ENCODE measurements at places on chromosomes 7 and 10.

- no peak for DNase-seq
These were observed 81.4 kb downstream of the ADCYAP1R1 start for GRCh38 chr7:31133497-31133896.

- peak; percentile 66 for DNase-seq
These were observed 3.0 kb downstream of the IKZF1 start for GRCh38 chr7:50307368-50308032.

- DNase-seq = no peak
These were observed 33.6 kb upstream of the DRGX start for GRCh38 chr10:49429458-49429857.

DNA sequence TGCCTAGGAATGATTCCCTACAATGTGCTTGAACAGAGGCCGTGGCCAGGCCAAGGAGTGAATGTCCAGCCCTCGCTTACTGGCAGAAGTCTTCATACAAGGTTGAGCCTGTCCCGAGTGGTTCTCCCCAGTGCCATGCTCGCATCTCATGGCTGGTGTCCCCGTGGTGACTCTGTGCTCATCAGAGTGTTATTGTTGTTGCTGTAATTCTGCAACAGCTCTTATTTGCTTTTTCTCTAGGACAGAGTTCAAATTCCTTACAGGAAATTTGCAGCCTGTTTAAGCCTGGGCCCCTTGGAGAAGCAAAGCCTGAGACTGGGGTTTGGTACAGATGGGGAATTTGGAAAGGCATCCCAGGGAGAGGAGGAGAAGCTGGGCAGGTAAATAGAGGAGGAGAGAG, 157.7 kb upstream of the PRR15 start:
- DNase-seq = no peak

GRCh38 chr7:22851145-22851544, 28.5 kb upstream of the TOMM7 start:
- no peak for DNase-seq

DNA sequence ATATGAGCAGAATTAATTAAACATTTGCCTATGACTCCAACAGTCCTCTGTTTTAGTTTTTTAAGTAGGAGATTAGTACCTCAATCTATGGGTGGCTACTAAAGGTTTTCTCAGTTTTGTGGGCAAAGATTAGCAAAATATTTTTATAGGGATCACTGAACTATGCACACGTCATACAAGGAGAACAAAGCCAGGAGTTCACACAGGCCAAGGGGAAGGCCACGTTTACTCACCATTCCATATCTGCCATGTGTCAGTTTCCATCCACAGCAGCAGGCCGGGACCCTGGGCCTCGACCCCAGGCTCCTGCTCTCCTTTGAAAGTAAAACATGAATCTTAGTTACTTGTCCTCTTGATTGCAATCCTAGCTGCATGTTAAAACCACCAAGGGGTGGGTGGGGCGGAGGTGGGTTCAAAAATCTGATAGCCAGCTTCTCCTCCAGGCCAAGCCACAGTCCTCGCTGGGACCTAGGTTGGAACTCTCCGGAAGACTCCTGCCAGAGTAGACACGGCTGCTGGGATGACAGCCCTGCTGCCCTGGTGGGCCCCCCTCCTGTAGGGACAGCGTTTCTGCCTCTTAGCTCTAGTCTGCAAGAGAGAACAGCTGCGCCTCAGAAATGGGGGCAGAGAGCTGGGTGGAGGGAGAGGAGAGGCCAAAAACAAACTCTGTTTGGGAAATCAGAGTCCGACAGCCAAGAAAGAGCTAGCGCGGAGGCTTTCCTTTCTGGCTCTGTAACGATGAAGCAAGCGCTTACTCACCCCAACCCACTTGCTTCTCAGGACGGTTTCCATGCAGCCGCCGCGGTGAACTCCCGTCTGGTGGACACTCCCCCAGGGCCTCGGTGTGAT, 35.6 kb downstream of the PITRM1 start:
- no peak for DNase-seq

GRCh38 chr7:22578007-22578733, 78.2 kb upstream of the STEAP1B start:
- no peak for DNase-seq

DNA sequence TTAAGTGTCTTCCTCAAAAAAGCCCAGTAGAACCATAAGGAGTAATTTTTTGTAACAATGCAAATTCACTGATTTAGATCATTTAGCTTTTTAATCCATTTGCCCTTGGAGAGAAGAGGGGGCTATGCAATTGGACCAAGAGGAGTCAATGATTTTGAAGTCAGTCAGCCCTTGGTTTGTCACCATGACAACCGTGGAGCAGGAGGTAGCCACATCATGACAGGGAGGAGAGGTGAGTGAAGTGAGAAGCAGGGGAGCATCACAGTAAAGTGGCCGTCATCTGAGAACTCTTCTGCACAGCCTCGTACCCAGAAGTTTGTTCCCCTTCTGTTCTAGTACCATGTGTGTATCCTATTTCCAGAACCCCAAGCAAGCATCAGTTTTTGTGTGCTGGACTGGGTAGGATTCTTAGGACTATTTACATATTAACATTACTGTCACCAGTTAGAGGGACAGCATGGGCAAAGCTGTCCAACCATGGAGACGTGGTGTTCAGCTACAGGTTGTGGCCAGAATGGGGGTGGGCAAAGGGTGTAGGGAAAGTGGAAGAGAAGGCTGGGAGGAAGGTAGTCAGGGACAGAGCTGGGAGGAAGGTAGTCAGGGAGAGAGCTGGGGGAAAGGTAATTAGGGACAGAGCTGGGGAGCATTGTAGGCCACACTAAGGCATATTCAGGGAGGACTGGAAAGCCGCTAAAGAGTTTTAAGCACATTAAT, 13.1 kb downstream of the UBE3C start:
- no peak for DNase-seq

DNA sequence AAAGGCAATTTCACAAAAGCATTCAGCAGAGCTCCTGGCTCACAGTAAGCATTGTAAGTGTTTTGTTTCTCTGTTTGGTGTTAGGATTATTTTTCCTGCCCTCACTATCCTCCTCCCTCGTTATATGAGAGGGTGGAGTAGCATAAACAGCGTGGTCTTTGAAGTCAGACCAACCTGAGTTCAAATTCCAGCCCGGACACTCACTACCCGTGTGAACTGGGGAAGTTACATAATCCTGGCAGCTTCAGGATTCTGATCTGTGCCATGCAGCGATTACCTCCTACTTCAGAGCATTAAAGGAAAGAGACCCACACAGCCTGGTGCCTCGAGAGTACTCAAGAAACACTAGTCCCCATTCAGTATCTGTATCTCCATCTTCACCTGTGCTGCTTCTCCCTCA, 386.5 kb downstream of the INHBA start:
- no peak for DNase-seq

DNA sequence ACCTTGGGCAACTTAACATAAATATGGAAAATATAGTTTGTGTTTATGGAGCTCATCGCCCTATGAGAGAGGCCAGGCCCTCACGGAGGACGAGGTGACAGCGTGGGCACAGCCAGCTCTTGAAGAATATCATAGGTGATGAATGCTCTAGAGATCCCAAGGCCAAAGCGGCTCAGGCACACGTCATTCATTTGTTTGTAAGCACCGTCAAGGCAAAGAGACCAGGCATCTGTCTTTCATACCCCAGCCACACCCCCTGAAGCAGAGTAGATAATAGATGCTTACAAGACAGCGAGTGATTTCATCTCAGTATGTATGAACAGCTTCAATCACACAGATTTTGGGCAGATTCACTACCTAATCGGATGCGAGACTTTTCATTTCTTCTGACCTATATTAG, 242.1 kb upstream of the C7orf33 start:
- DNase-seq = no peak

GRCh38 chr10:105634281-105634680, 993.2 kb downstream of the SORCS3 start:
- no peak for DNase-seq

DNA sequence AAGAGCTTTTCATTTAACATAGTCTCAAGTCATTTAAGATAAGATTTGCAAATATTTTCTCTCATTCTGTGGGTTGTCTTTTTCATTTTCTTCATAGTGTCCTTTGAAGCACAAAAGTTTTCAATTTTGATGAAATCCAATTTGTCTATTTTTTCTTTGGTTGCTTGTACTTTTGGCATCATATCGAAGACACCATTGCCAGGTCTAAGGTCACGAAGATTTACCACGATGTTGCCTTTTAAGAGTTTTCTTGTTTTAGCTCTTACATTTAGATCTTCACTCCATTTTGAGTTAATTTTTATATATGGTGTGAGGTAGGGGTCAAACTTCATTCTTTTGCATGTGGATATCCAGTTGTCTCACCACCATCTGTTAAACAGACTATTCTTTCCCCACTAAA, 34.7 kb downstream of the TMEM270 start:
- no peak for DNase-seq

GRCh38 chr10:132404169-132404880, 7.3 kb downstream of the PWWP2B start:
- DNase-seq = no peak

DNA sequence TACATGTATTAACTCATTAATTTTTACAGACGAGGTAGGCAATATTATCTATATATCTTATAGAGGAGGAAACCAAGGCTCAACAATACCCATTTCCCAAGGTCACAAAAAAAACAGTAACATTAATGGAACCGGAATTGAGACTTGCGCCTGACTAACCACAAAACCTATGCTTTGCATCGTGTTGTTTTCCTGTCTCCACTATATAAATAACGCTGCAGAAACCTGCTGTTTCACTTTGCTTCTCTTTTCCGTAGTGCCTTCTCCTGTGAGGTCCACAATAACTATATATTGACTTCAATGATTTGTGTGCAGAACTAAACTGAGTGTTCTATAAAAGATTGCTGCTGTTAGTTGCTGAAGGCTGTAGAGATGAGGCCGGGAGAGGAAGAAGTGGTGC, 97.7 kb upstream of the RPA3 start:
- DNase-seq = no peak

DNA sequence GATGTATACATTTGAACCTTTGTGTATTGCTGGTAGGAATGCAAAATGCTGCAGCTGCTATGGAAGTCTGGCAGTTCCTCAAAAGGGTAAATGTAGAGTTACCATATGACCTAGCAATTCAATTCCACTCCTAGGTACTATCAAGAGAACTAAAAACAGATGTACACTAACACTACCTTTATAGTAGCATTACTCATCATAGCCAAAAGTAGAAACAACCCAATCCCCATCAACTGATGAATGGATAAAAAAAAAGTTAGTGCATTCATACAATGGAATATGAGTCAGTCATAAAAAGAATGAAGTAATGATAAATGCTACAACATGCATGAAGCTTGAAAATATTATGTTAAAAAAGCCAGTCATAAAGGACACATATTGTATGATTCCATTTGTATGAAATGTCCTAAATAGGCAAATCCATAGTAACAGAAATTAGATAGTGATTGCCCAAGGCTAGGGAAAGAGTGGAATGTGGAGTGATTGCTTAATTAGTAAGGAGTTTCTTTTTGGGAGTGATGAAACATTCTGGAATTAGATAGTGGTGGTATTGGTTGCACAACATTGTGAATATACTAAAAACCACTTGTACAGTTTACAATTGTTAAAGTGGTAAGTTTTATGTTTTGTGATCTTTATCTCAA, 96.4 kb upstream of the AOAH start:
- no peak for DNase-seq

DNA sequence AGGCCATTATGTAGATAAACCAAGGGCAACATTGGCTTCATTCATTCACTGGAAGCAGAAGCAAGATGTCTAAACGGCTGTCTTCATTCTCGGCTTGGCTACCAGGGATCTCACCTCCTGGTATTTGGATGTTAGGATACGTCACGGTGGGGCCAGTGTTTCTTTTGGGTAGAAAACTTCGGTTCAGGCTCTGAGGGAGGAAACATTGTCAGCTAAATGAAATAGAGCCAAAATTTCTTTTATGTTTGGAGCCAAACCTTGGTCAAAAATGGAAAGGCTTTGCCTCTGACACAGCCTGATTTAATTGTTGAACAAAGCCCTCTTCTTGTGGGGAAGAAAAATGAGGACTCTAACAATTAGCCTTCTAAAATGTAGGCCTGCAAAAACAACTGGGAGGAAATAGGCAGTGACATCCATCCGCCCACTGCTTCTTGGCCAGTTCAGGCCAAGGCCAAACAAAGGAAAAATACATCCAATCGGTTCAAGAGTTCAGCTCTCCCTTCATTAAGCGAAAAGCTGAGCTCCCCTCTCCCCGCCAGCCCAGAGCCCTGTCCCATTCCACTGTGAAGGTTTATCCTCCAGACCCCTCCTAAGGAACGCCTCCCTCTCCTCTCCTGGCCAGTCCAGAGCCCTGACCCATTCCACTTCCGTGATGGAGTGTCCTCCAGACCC, 44.4 kb downstream of the PFKFB3 start:
- no peak for DNase-seq

- DNase-seq = peak; percentile 57
These were observed 569 bp downstream of the ZNF316 start for GRCh38 chr7:6637544-6638229.

GRCh38 chr7:144866189-144866588, 30.3 kb upstream of the TPK1 start:
- no peak for DNase-seq

GRCh38 chr10:124706462-124707143, 37.6 kb downstream of the FAM53B start:
- DNase-seq = no peak

- no peak for DNase-seq
These were observed 904.1 kb downstream of the KCNMA1 start for GRCh38 chr10:76733441-76733936.
